Activated CD8-positive, alpha-beta memory T cell treated with anti-CD3 and anti-CD28 coated beads for 48 hours (primary cell): ENCODE measurements at places on chromosomes 4 and X.

GRCh38 chrX:46381630-46382029 is 163.6 kb downstream of the ZNF674 start:
- no peak for DNase-seq

DNA sequence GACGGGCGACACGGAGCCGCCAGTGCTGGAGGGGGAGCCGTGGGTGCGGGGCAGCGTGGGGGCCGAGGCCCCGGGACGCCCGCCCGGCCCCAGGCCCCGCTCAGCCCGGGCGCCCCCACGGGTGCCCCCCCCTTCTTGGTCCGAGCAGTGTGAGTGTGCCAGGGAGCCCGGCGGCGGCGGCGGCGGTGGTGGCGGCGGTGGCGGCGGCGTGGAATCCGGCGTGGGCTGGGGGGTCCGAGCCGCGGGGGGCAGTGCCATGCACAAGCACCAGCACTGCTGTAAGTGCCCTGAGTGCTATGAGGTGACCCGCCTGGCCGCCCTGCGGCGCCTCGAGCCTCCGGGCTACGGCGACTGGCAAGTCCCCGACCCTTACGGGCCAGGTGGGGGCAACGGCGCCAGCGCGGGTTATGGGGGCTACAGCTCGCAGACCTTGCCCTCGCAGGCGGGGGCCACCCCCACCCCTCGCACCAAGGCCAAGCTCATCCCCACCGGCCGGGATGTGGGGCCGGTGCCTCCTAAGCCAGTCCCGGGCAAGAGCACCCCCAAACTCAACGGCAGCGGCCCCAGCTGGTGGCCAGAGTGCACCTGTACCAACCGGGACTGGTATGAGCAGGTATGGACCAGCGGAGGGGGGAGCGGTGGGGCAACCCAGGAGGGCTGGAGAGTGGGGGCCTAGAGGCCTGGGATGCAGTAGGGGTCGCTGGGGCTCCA is 466 bp downstream of the DLG3 start:
- no peak for DNase-seq

DNA sequence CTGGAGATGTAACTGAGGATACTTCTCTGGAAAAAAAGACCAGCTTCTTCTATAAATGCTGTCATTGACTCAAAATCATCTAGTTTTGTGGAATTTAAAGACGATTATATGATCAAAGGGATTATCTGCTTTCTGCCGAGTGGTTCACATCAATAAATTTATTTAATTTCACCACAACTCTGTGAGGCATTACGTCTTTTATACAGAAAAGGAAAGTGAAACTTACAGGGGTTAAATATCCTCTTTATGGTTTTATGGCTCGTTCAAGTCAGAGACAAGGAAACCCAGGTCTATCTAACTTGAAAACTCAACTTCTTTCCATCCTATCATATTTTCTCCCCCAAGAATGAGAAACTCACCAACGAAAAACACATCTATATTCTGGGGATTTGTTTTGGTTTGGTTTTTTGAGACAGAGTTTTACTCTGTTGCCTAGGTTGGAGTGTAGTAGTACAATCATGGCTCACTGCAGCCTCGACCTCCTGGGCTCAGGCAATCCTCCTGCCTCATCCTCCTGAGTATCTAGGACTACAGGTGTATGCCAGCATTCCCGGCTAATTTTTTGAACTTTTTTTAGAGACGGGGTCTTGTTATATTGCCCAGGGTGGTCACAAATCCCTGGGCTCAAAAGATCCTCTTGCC is 377.9 kb upstream of the EMCN start:
- no peak for DNase-seq

GRCh38 chr4:77336411-77337142 is 179.6 kb downstream of the CCNG2 start:
- DNase-seq: no peak

DNA sequence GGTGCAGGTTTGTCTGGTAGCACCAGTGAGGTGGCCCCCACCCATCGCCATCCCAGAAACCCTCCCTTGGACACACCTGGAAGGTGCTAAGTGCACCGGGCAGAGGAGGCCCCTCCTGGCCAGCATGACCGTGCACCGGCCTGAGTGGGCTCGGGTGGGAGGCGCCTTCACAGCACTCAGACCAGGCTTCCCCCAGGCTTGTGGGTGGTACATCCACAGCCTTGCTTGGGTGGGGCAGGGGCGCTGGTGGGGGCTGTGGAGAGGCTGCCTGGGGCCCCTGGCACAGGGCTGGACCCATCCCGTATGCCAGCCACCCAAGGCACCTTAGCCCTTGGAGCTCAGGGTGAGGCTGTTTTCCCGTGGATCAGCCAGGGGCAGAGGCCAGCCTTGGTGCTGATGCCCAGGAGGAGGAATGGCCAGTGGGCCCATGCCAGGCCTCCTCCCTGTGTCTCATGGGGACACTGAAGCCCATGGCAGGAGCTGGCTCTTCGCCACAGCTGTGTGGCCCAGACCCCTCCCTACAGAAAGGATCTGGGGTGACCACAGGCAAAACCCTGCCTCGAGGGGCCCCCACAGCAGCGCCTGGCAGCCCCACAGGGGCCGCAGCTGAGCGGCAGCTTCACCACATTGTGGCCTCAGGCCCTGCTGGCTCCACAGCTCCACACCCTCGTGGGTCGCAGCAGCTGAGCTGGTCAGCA is 21.4 kb downstream of the NKX1-1 start:
- DNase-seq: no peak

- no peak for DNase-seq
Observed at GRCh38 chrX:28205905-28206304, 224.7 kb upstream of the DCAF8L1 start.
